ENCODE measurements at places on chromosomes 4 and X.
A peak's percentile ranks its signal among the peaks of the same experiment; 100 is the strongest.

DNA sequence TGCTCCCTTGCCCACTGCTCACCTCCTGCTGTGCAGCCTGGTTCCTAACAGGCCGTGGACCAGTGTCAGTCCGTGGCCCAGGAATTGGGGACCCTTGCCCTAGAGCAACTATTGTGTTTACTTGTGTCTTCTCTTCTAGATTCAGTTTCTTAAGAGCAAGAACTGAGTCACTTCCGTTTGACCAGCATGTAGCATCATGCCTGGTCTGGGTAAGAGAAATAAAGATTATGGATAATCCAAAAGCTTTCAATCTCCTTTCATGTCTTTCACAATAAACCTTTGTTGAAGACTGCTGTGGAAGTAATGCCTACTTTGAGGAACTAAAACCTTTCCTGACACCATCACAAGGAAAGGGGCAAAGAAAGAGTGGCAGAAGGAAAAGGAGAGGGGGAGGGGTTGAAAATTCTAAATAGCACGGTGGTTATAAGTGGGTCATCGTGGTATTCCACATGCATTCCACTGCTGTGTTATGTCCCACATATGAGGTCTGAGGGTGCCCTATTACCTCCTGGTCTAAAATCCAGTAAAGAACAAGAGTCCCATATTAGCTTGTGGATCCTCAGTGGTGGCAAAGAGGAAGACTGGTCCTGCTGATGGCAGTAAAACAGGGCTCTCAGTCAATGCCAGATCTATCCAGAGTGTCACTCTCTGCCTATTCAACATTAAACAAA lies 133.4 kb downstream of the RASL11B start:
- DNase-seq, result no peak

GRCh38 chr4:109648997-109649575 lies 54.2 kb downstream of the CASP6 start:
- no peak for DNase-seq

DNA sequence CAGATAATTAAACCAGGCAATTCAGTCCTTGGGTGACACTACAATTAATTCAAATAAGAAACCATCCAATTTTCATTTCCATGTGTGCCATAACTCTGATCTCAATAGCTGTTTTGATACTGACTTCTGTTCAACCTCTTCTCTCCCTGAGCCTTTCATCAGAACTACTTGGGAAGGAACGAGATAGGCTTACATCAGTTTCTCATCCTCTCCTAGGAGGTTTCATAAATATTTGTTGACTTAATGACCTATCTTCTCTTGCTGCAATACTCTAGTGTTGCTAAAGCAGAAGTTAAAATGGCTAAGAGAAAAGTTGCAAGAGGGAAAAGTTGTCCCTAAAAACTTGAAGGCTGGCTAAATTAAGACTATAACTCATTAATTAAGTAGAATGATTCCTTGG lies 41.8 kb downstream of the PRKG2 start:
- no peak for DNase-seq

DNA sequence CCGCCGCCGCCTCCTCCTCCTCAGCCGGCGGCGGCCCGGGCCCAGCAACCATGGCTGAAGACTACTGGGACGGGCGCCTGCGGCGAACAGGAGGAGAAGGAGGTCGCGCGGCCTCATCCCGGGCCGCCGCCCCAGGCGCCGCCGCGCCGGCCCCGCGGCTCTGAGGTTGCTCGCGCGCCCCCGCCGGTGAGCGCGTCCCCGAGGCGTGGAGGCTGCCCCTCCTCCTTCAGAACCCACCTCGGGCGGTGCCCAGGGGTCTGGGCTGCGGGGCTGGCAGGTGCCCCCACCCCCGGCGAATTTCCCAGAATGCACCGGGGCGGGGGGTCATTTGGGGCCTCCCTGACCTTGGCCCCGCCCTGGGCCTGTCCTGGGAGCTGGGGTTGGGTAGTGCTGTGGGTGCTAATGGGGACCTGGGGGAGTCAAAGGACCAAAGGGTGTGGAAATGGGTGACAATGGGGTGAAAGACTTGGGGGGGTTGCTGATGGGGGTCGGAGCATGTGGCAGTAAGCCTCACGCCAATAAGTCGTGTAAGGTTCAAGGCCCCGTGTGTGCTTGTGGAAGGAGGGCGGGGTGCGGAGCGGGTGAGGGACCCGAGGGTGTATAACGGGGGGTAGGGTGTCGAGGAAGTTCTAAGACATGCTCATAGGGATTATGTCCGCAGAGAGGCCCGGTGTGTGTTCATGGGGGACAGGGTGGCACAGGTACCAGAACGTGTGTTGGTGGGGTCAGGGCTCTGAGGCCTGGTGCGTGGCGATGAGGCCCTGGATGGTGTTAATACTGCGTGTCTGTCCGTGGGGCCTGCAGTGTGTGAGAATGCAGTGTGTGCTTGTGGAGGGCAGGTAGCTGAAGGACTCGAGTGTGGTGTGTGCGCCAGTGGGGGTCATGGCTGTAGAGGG lies 687 bp downstream of the CDK16 start:
- DNase-seq, result no peak

DNA sequence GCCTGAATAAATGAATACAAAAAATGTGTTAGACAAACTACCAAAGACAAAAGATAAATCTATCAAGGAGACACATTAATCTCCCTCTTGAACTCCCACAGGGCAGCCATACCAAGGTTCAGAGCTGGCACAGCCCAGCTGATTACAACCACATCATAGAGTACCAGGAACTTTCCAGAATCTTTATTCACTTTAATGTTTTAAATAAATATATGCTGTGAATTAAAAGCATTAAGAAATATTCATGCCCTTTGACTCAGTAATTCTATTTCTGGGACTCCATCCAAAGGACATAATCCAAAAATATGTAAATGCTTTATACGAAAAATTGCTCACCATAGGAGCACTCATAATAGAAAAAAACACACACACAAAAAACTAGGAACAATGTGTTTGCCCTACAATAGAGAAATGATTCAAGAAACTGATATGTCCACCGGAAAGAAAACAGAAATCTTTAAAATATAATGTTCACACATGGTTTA lies 126.0 kb downstream of the LDB2 start:
- DNase-seq, result peak; percentile 6

DNA sequence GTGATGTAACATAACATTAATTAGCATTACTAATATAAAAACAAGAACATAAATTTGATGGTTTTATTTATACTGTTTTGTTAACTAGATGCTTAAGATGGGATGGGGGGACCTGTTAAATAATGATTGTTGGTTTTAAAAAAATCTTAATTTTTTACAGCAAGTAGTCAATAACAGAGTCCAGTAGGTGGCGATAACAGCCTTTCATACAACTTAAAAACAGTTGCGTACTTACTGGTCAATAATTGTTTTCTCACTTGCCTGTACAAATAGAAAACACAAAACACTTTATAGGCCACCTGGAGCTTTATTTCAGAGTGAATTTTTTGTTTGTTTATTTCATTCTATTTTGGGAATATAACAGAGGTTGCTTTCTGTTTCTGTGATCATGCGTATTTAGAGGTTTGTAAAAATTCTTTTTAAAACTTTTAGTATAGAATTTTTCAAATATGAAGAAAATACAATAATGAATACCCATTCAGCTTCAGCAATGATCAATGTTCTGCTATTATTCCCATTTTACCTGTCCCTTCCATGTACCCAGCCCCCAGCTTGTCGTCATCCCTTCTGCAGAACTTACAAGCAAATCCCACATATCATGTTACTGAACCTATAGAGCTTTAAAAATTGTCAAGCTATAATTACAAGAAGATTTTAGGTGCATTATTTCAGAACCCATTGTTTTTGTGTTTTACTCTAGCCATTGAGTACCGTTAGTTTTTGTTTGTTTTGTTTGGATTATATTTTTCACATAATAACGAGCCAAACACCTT lies 97.1 kb downstream of the MRPL1 start:
- DNase-seq, result peak; percentile 24

DNA sequence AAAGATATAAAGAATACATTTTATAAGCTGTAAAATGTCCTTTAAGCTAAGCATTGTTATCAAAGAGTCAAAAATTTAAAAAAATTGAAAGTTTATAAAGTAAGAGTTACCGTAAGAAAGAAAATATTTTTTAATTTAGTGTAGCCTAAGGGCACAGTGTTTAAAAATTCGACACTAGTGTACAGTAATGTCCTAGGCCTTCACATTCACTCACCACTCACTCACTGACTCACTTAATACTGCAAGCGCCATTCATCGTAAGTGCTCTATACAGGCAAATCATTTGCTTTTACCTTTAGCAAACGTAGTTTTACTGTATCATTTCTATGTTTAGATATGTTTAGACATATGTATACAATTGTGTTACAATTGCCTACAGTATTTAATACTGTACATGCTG lies 20.2 kb downstream of the GLRA3 start:
- no peak for DNase-seq

GRCh38 chr4:23873717-23874535 lies 15.9 kb downstream of the PPARGC1A start:
- DNase-seq, result no peak

- peak; percentile 6 for DNase-seq
Observed at GRCh38 chr4:144579411-144580030, 66.4 kb upstream of the HHIP start.

DNA sequence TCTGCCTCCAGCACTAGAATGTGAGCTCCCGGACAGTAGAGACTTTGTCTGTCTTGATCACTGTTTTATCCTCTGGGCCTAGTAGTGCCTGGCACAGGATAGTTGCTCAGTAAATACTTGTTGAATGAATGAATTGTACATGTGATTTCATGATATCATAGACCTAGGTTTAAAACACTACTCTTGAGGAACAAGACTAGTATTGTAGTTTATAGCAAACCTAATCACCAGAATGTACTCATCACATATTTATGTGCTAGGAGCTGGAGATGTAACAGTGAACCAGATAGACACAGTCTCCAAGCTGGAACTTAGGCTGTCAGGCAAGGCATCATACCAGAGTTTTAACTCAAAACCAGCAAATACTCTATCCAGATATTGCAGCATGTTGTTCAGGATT lies 23.5 kb downstream of the GAB3 start:
- no peak for DNase-seq

DNA sequence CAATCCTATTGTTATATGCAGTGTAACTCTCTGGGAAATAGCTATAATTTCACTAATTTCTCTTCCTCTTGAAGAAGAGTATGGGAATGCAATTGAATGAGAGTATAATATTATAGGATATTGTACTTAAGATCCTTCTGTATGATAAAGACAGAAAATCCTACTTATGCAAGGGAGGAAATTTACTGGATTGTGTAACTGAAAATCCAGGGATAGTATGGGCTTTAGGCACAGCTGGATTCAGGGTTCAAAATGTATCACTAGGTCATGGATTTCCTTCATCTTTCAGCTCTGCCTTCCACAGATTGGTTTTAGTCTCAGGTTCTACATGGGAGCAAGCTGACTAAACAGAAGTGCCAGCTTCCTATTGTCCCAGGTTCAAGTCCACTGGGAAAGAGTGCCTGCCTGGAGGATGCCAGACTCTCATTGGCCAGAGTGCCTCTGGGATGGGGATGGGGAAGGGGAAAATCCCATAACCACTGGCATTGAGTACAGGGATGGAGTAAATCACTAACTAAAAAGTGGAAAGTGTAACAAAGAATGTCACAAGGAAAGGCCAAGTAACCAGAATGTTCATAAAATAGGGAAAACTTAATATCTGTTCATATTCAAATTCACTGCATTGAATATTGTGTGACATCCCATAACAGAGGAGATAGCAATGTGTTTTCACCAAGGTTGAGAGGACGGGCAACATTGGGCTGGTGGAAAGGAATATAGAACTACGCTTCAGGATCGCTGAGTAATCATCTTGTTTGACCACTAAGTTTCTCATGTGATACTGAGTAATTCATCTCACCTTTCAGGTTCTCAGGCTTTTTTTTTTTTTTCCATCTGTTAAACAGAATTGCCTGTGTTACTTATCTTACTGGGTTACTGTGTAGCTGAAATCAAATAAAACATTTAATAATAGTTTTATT lies 75.7 kb downstream of the ANXA3 start:
- DNase-seq, result no peak

GRCh38 chr4:168844353-168845049 lies 165.6 kb downstream of the CBR4 start:
- no peak for DNase-seq

GRCh38 chr4:157114671-157115070 lies 38.7 kb downstream of the GLRB start:
- DNase-seq, result no peak

GRCh38 chrX:45711231-45711630 lies 510.6 kb upstream of the DIPK2B start:
- DNase-seq, result peak; percentile 45

GRCh38 chrX:41912923-41913322 lies 10.4 kb downstream of the CASK start:
- DNase-seq, result no peak

DNA sequence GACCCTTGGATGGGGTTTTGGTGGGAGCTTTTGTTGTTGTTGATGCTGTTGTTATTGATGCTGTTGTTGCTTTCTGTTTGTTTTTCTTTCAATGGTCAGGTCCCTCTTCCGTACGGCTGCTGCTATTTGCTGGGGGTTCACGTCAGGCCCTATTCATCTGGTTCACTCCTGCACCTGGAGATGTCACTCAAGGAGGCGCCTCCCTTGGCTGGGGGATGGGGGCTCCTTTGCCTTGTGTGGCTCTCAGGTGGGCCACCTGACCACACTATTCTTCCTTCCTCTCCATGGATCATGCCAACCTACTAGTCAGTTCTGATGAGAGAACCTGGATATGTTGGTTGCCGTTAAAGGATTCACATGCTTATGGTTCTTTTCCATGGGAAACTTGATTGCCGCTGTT lies 39.1 kb upstream of the PRPS1 start:
- no peak for DNase-seq

GRCh38 chr4:3867403-3868100 lies 101.4 kb downstream of the ADRA2C start:
- DNase-seq, result no peak

DNA sequence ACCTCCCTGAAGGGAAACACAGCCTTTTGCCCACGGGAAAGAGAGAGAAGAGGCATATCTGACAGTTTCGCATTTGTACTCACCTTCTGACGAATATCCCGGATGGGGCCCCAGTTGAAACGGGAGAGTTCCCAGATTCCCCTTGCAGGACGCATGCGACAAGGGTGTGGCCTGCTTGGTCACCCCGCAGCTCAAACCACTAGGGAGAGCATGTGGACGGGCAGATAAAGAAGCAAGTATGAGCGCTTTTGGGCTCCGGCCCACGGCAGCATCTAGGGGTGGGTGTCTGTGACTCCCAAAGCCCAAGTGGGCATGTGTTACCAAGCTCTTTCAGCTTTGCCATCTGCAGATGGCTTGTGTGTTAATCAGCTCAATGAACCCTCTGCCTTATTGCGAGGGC lies 70.1 kb upstream of the MED14 start:
- DNase-seq, result no peak
